ENCODE measurements at places on chromosomes 11 and 22.

DNA sequence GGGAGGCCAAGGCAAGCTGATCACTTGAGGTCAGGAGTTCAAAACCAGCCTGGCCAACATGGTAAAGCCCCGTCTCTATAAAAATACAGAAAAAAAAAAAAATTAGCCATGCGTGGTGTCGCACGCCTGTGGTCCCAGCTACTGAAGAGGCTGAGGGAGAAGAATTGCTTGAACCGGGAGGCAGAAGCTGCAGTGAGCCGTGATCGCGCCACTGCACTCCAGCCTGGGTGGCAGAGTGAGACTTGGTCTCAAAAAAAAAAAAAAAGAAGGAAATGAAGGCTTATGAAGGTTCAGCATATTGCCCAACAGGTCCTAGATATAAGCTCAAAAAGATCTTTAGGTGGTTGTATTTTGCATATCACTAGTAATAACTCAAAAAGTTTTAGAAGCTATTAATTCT, 10.2 kb downstream of the ATL3 start:
- no peak for DNase-seq

DNA sequence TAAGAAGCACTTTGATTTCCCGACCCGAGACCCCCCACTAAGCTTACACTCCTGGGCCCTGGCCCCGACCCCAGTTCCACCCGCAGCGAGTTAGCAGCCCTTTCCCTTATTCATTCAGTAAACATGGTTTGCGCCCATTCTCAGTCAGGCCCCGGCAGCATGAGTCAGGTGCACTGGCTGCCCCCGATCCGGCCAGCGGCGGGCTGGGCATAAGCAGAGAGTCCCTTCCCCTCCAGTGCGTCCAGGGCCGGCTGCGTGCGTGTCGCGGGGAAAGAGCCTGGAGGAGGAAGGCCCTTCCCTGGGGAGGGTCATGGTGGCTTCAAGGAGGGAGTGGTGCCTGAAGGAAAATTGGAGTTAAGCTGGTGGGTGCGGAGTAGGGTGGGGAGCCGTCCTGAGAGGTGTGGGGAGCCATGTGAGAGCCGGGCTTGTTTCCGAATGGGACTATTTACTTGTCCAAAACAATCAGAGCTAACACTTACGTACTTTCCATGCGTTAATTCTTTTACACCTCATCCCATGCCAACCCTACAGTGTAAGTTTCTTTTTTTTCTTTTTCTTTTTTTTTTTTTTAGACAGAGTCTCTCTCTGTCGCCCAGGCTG, 657 bp downstream of the IGHMBP2 start:
- peak; percentile 32 for DNase-seq

DNA sequence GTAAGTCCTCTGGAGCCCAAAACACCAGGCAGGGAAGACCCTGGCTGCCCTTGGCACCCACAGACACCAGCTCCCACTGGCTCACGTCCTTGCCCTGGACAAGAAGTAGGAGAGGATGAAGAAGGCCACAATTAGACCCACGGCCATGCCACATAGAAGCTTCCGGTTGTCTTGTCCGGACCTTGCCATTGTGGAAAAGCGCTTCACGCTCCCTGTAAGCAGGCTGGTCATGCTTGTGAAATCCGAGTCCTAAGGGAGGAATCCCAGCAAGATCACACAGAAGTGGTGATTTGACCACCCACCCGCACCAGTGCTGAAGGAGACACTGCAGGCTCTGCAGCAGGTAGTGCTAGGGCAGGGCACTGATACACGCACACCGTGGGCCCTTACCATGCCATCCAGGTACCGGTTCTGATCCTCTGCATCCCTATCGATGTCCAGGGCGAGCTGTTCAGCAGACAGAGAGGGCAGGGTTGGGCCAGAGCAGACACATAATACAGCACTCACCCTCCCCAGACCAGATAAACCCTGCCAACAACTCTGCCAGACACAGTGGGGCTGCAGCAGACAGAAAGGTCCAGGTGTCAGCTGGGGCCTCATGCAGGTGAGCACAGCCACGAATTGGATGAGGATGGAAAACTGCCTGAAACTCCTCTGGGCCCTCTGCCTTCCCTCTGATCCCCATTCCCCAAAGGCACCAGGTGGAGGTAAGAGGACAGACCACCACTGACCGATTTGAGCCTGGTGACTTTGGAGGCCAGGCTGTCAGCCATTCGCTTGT, 1.8 kb downstream of the BET1L start:
- no peak for DNase-seq

GRCh38 chr22:44357296-44357965, 44.7 kb upstream of the SHISAL1 start:
- DNase-seq: no peak

GRCh38 chr22:17785185-17786184, 11.2 kb upstream of the BID start:
- peak; percentile 83 for DNase-seq

DNA sequence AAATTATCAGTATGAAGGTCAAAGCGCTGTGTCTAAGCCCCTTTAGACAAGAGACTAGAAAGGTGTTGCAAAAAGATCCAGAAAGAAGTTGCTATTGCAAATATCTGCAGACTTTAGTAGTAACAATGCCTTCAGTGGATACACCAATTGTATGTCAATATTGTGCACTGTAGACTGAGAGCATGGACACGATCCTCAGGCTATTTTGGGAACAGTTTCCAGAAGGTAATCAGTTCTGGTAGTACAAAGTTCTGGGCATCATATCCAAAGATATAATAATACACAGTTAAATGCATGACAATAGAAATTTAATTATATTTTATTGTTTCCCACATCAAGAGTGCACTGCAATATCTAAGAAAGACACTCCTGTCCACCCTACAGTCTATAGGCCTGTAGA, 84.1 kb upstream of the LUZP2 start:
- no peak for DNase-seq

GRCh38 chr11:503179-503981, 3.7 kb downstream of the RNH1 start:
- peak; percentile 47 for DNase-seq

- DNase-seq: no peak
Observed at GRCh38 chr11:61609000-61609979, 28.4 kb upstream of the SYT7 start.

Measured in activated CD4-positive, alpha-beta T cell treated with anti-CD3 and anti-CD28 coated beads for 48 hours (primary cell).